ENCODE measurements at places on chromosomes 5 and 9.

- DNase-seq: no peak
Observed at GRCh38 chr9:37517923-37518322, 32.2 kb downstream of the POLR1E start.

DNA sequence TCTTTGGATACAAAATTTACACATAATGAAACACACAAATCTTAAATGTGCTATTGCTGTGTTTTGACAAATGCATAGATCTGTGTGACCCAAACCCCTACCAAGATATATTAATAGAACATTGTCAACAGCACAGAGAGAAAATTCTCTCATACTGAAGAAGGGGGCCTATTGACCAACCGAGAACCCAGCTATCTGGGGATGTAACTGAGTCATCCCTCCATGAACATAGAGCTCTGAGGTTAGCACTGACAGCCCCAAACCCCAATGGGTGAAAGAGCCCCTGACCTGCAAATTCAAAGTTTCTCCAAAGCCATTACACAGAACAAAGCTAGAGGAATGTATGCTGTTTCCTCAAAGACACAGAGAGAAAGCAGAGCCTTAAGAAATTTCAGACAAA, 180.8 kb downstream of the PAX5 start:
- no peak for DNase-seq

DNA sequence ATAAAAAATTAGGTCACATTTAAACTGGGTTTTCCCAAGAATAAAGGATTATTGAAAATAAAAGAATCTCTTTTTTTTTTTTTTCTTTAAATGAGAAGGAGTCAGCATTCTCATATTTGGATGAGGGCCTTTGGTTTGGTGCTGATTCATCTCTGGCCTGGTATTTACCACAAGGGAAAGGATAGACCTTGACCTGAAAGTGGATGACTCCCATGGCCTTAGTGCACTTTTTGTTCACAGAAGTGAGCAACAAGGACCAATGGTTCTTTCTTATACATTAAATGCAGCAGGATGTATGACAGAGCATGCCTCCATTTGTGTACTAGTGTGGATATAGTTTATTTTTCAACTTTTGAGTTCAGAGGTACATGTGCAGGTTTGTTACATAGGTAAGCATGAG, 6.9 kb downstream of the YTHDC2 start:
- DNase-seq: peak; percentile 28

DNA sequence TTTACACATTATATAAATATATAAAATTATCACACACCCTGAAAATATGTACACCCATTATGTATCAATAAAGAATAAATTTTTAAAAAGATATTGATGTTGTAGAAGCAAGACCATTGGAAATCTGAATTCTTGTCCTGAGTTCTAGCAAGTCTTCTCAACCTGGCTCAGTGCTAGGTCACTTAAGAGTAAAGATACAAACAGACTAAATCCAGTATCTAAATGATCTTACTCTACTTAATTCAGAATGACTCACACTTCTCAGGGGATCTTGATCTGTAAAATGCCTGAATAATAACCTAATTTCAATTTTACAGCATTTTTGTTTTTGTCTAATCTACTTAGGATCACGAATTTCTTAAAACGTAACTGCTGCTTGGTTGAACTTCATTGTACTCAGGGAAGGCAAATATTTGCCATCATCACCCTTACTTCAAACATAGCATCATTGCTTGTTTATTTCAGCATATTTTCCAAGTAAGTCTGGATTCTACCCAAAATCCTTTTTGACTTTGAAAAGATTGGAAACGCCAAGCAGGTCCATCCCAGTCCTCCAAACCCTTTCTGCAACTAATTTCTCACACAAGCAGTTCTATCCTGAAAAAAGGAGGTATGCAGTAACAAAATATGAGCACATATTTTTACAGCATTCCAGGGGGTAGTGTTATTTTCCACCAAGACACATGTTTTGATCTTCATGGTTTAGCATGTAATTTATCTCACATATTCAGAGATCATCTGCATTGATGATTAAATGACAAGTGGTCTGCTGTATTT, 582.6 kb downstream of the PSAT1 start:
- peak; percentile 79 for DNase-seq

DNA sequence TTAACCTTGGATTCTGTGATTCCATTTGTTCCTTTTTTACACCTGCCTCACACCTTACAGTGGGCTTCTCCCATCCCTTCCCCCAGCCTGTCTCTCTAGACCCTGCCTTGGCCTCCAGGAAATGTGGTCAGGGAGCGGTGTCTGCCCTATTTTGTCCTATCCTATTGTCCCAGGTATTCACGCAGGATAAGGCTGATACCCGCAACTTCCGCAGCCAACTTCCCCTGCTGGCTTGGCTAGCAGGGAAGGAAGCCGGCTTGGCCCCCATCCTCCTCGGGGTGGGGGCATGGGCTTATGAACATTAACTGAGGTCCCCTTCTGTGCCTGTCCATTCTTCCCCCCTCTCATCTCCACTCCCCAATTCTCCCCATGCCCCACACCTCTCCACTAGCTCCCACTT, 3.5 kb downstream of the CSF1R start:
- DNase-seq: no peak

DNA sequence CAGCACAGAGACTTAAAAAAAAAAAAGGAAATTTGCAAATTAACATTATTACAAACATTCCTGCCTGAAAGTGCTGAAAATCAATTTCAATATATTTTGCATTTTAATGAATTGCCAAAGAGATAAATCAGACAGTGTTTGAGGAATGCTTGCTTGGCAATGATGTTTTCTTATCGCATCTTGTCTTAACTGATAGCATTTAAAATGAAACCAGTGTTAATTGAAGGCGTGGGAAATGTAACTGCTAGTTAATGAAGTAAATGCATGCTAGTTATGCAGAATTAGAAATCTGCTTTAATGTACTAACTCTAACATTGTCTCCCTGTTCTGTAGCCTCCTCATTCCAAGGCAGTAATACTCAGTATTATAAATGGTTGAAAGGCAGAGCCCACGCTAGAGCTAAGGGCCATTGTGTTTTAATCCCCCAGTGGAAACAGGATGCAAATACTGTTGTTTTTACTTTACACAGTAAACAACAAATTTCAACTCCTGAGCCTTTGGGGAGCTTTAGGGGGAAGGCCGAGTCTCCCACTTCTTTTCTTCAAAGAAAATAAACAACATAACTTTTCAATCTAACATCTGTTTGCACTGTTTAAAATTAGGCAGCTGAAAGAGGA, 586.9 kb downstream of the TLE4 start:
- no peak for DNase-seq

DNA sequence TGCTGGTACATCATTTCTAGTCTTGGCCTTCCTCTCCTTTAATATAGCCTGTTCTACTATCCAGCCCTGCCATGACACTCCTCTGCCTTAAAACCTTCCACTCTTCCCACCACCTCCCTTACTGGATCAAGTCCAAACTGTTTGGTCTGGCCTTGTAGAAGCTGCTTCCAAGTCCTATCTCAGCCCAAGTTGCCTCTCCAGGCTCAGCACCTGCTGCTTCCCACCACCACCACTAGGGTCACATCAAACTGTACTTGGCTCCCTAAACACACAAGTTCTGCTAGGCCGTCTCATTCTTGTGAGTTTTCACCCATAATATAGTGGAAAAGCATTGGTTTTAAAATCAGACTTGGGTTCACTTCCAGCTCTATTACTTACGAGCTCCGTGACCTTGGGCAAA, 1.4 kb downstream of the NDUFA8 start:
- DNase-seq: peak; percentile 40

DNA sequence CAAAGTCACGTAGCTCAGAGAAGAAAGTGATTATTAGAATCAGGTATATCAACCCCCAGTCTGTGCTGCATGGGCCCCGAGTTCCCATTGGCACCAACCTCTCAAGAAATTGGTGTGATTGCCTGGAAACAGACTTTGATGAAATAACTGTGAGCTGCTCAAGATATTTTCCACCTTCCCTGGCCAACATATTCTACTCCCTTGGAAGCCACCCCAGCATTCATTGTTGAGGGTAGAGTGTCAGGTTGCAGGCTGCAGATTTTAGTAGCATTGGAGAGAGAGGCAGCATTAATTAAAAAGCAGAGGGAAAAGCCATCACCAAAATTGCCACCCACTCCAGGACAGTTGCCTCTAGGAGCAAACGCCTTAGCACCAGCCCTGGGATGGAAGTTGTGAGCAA, 154.2 kb upstream of the TNPO1 start:
- no peak for DNase-seq

GRCh38 chr5:112534611-112535255, 115.7 kb upstream of the EPB41L4A start:
- DNase-seq: no peak

DNA sequence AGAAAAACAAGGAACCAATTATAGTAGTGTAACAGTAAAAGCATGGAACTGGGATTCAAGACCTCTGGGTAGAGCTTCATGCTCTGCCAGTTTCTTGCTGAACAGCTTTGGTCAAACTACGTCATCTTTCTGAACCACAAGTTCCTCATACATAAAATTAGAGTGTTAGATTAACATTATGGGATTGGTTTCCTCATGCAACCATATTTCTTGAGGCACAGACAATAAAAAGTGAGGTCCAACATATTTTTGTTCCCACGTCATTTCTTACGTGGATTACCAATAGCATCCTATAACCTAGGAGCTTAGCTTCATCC, 354.8 kb downstream of the TMEM232 start:
- DNase-seq: no peak

- DNase-seq: peak; percentile 99
Observed at GRCh38 chr5:151252762-151253604, at the start of gene GM2A. GM2A (plus strand) TSS chr5:151253185; CDS start chr5:151253217, 32 bp downstream.

DNA sequence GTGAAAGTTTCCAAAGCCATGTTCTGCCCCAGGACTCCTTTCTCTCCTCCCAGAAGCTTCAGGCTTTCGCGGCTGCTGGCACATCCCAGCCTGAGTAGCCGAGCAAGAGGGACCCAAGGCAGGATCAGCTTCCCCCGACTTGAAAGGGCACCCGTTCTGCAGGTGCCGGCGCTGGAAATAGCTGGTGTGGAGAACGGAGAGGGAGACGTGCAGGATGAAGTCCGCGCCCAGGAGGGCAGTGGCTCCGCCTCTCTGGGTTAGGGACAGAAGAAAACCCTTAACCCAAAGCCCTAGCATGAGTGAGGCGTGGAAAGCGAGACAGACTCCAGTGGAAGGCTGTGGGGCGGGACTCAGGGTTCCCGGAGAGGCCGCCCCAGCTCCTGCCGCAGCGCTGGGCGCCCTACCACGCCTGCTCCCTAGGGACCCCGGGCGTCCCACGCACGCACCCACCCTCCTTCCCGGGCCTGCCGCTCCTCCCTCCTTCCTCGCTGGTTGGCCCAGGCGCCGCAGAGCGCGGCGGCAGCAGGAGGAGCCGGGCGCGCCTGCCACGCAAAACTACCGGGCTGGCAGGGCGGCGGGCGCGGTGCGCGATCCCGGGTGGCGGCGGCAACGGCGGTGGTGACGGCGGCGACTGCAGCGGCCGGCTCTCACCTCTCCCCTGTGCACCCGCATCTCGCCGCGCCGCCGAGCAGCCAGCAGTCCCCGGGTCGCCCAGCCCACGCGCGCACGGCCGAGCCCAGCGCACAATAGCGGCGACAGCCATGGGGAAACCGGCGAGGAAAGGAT, at the start of gene SLC1A1:
TSS of gene SLC1A1 (plus strand) at position 550 of the 786 bp plus-strand sequence. CDS start at position 762, 212 bp downstream.
- peak; percentile 46 for DNase-seq

DNA sequence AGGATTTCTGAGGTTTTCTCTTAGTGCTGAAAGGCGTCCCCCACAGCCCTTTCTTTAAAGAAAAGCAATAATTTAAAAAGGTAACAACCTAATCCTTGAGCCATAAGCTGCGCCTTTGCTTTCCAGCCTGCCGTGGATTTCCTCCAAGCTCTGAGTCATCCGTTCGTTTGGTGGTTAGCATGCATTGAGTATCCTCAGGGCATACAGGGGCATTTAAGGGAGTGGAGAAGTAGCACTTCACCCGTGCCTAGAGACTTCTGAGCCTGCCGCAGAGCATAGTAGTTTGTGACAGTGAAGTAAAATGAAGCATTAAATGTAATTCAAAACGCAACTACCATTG, 892 bp upstream of the TNC start:
- DNase-seq: peak; percentile 94

GRCh38 chr9:84815554-84815953, 146.0 kb downstream of the NTRK2 start:
- DNase-seq: no peak

- DNase-seq: no peak
Observed at GRCh38 chr5:139167952-139168720, 30.0 kb downstream of the SIL1 start.

DNA sequence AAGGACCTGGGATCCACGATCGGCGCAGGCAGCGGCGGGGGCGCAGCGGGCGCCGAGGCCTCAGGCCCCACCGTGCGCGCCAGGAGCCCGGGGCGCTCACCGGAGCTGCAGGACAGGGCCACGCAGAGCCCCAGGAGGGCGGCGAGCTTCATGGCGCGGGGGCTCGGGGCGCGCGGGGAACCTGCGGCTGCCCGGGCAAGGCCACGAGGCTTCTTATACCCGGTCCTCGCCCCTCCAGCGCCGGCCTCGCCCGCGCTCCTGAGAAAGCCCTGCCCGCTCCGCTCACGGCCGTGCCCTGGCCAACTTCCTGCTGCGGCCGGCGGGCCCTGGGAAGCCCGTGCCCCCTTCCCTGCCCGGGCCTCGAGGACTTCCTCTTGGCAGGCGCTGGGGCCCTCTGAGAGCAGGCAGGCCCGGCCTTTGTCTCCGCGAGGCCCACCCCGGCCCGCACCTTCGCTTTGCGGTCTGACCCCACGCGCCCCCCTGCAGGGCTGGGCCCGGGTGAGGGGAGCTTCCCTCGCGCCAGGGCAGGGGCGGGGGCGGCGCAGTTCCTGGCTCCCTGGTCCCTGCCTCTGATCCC, at the start of gene SCGB3A1:
TSS of gene SCGB3A1 (minus strand) at position 189 of the 577 bp plus-strand sequence. CDS start at position 152, 37 bp downstream.
- no peak for DNase-seq

GRCh38 chr5:89994266-89994665, 415.3 kb downstream of the CETN3 start:
- peak; percentile 73 for DNase-seq

DNA sequence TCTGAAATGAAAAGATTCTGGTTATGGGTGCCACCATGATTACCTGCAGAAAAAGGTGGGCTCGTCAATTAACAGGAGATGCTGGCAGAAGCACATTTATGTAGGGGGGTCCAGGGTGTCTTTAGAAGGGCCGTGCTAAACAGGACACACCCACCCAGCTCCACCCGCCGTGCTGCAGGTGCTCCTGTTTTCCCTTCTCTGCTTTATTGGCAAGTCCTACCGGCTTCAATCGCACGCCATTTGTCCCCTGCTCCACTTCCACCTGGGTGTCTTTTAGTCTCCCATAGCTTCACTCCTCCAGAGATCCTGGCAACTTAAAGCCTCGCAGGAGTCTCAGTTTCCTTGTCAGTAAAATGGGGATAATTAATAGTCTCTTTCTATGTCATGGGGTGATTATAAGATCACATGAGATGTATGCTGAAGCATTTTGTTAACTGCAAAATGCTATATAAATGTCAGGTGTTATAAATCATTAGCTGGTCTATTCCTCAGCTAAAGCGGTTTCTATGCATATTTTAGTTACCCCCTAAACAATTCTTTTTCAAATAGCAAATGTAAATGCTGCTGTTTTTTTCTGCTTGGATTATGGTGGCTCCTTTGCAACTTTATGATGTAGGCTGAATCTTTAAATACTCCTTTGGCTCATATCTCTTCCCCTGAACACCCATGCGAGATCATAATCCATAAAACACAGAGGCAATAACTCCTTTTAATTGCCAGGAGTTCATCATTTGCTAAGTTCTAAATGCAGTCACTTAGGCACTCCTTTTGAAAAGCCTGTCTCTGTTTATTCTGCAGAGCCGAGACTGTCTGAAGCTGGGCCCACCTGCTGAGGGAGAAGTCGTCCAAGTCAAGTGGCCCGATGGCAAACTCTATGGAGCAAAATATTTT, 406.9 kb downstream of the KDM4C start:
- DNase-seq: no peak

- DNase-seq: peak; percentile 5
Observed at GRCh38 chr9:1960342-1961042, 54.7 kb upstream of the SMARCA2 start.

All from fibroblast of skin of scalp (primary cell).